ENCODE measurements at places on chromosomes 5 and 9. TPM values are rescaled to one million over a fixed set of nuclear protein-coding genes. Genes with fewer than 3 reads are reported as not detected.

PCDHA4 gene
- total RNA-seq, result 1.0 TPM

GRCh38 chr9:126773004-126773607 lies 31.7 kb upstream of the ZBTB43 start:
- peak; percentile 53 for DNase-seq

DNA sequence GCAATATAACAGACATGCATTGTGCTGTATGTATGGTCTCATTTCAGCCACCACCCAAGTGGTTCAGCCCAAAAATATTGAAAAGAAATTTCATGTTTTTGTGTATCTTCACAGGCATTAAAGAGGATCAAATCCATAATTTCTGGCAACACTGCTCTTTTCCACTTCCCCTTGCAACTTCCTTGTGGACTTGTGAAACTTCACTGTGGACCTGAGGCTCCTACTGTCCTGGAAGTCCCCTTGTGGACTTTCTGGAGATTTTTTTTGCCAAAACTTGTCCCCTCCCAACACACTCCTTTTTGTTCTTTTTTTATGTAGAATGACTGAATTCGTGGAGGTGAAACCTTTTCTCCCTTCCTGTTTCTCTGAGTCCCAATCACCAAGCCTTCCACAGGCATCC lies 14.3 kb downstream of the OTULINL start:
- DNase-seq, result no peak

DNA sequence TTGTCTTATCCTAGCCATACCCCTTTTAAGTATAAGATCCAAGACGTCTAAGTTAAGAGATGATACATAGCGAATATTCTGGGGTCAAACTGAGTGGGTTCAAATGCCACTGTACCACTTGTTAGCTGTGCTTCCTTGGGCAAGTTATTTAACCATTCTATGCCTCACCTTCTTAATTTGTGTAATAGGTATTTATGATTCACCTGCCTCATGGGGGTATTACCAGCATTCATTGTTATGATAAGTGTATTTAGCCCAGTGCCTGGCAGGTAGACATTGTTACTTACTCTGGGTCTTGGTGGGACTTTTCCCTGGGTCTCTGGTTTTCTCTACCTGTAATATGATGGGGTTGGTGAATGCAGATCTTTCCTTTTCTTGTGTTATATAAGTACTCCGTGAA lies 3.8 kb downstream of the LARP1 start:
- DNase-seq, result no peak

DNA sequence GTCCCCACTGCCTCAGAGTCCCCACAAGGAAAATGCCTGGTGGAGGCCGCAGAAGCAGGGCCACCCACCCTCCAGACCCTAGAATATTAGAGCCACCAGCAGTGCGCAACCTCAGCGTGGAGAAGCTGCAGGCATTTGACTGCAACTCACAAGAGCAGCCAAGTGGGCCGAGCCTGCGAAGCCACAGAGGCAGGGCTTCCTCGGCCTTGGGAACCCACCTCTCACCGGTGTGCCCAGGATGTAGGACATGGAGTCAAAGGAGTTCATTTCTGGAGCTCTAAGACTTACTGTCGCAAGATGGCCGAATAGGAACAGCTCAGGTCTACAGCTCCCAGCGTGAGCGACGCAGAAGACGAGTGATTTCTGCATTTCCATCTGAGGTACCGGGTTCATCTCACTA lies 397.9 kb upstream of the PIK3R1 start:
- no peak for DNase-seq

- DNase-seq, result no peak
Observed at GRCh38 chr9:76732341-76732958, 31.8 kb upstream of the PCA3 start.

GRCh38 chr9:128056887-128057723 lies 10.0 kb downstream of the NAIF1 start:
- DNase-seq, result no peak

DNA sequence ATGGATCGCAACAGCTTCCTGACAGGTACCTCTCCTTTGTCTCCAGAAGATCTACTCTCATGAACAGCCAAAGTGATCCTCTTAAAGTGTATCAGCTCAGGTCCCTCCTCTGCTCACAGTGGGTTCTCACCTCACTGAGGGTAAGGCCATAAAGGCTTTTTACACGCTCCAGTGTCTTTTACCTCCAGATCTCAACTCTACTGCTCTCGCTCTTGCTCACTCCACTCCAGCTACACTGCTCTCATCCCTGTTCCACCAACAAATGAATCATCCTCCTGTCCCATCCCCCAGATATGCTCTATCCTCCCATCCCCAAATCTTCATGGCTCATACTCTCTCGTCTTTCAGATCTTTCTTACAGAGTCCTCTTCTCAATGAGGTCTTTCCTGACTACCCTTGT lies 248.6 kb upstream of the EFNA5 start:
- DNase-seq, result no peak

- DNase-seq, result no peak
Observed at GRCh38 chr9:136690104-136690805, 3.0 kb upstream of the AGPAT2 start.

AQP3 gene
- total RNA-seq, result 3.5 TPM

- peak; percentile 30 for DNase-seq
Observed at GRCh38 chr5:141412854-141413539, at the start of gene PCDHGA10. PCDHGA10 (plus strand) TSS chr5:141412987; CDS start chr5:141413176, 189 bp downstream.

OSTF1 gene
- total RNA-seq, result 36.6 TPM

DNA sequence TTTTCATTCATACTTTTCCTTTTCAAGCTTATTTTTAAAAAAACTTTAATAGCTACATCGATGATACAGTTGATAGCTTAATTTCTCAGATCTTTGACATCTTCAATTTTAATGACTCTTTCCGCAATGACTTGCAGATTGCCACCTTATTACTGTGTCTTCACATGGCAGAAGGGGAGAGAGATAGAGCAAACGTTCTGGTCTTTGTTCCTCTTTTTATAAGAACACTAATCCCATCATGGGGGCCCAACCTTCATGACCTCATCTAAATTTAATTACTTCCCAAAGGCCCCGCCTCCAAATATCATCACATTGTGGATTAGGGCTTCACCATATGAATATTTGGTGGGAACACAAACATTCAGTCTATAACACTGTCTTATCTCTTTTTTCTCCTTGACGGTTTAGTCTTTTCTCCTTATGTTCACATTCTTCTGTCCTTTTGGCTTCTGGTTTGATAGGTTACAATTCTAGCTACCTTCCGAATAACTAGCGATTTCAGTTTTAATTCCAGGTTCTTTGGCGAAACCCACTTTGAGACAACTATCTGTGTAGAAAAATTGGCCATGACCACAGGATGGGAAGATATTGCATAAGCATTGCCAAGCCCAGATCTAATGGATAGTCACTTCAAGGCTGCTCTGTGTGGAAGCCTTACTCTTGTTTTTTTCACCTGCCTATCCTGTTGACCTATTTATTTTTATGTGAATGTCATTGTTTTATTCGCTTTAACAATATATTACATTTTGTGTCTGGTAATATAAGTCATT lies 5.0 kb downstream of the ZNF189 start:
- no peak for DNase-seq

DNA sequence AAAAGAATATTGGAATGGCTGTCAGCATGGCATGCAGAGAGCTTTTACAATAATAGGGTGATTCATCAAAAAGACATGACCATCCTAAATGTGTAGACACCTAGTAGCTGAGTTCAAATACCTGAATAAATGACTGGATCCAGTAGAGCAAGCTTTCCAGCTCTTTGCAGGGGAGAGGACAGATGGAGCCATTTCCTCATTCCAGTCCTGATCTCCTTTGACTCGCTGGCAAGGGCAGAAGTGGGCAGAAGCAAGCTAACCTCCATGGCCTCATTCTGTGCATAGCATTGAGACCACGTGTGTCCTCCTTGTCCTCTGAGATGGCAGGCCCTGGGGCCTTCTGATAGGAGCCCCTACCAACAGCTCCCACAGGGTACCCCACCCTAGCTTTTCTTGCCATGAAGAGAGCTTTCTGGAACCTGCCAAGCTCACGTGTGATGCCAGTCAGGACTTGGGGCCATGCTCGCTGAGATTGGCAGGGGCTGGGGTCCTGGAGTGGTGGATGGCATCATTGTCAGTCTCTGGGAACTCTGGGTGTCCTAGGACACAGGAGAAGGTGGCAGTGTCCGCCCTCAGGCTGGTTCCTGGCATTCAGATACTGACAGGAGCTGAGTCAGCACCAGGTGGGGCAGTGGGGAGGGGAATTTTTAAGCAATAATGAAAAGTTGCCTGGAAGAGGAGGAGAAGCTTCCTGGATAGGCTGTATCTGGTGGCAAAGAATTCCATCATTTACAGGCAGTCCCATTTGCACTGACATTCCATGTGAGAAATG lies 33.6 kb downstream of the WWC1 start:
- DNase-seq, result peak; percentile 58

DNAI1 gene
- not detected for total RNA-seq

DNA sequence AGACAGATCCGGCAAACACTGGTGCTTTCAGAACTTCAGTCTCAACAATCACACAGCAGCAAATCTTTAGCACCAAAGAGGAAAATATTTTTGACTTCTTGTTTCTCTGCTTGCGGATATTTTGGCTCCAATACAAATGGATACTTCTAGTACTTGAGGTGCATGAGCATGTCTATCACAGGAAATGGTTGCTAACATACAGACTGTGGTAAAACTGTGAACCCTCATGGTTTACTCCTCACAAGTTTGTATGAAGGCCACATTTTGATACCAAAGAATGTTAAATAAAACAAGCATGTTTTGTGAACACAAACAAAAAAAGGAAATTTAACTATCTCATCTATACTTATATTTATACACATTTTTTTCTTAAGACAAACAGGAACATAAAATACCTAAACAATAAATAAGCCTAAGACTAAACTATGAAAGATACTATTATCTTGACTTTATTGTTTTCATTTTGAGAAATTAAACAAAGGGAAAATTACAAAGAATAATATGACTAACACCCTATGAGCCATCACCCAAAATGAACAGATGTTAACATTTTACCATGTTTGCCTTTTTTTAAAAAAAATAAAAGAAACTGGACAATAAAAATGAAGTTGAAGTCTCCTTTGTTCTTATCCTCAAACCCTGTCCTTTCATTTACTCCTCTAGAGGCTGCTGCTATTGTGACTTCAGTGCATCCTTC lies 135.0 kb upstream of the LHFPL2 start:
- DNase-seq, result no peak

DNA sequence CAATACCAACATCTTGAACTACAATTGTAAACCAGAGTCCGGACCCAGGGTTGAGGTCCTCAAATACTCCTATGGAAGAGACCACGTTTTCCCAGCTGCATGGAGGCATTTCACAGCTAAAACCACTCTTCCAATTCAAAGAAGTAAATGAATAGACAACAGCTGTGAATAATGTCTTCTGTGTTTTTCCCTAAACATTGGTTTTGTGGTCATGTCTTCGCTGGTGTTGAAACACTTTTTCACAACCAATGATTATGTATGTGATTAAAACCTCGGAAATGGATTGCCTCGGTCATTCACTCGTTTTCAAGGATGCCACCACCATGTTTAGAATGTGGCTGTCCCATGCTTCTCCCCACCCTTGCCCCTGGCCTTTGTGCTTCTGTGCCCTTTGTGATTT lies 9.4 kb upstream of the TENT4A start:
- no peak for DNase-seq

DNA sequence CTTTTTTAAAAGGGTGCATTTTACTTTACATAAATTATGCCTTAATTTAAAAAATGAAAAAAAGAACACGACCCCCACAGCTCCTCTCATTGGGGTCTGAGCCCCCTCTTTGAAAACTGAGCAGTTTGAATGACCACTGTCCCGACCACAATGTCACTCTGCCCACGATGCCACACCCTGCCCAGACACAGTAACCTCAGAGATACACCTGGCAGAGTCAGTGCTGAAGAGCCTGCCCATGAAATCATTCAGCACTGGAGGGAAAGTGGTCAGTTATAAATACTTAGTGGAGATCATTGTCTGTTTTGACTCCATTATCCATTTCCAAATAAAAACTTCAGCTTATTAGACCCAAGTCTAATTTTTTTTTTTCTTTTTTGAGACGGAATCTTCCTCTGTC lies 49.3 kb downstream of the DNAJC21 start:
- DNase-seq, result no peak

ACTBL2 gene
- total RNA-seq, result 8.7 TPM

ATOSB gene
- total RNA-seq, result 4.7 TPM

DNA sequence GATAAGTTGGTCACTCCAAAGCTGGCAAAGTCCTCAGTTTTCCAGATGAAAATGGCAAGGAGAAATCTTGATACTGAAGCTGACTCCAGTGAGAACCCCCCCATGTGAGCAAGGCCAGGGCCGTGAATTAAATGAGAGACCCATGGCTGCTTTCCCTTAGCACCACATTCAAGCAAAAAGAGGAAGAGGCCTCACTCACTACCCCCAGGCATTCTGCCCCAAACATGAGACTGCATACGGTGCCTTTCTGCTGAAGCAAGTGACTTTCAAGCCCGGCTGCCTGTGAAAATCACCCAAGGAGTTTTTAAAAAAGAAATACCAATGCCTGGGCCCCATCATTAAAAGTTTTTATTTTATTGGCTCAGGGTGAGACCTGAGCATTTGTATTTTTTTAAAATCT lies 66.9 kb downstream of the TMEM252 start:
- no peak for DNase-seq

DNA sequence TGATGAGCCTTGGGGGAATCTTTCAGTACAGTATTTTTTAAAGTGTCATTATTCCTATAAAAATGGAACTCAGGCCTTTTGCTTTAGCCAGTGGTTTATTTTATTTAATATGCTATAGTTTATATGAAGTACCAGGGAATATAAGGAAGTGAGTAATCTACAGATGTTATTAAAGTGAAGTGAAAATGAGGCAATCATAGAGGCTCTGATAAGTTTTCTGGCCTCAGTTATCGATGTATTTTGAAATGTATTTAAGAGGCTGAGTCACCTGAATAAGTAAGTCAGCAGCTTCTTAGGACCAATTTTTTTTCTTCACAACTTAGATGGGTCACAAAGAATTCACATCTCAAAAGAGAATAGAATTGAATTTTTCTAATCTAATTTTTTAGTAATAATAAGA lies 829.0 kb downstream of the DNAH5 start:
- no peak for DNase-seq

PDCD1LG2 gene
- 6.9 TPM for total RNA-seq

GRCh38 chr9:95495961-95496360 lies 20.8 kb downstream of the PTCH1 start:
- DNase-seq, result no peak

- DNase-seq, result no peak
Observed at GRCh38 chr9:109409773-109410397, 88.2 kb downstream of the PTPN3 start.

CCDC127 gene
- total RNA-seq, result 4.1 TPM

DNA sequence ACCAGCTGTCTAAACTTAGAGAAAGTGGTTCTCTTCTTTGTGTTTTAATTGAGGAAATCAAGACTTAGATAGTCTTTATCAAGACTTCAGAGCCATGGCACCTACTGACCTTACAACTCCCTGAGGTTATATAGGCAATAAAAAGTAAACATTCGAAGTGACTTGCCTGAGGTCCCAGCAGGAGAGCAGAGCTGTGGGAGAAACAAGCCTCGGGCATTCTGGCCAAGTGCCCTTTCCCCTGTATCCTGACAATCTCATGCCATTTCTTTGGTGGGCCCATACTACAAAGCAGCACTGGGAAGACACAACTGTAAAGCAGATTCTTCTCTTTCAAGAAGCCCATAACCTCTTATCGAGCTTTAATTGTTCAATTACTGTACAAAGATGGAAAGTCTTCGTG lies 23.1 kb downstream of the FREM1 start:
- no peak for DNase-seq

Data from Daoy (cell line).